Activated T-helper 17 cell treated with anti-CD3 and anti-CD28 coated beads, Interleukin-2, amount 50 U/mL, for 72 hours (primary cell): ENCODE measurements at places on chromosomes 2 and 18. TPM values are rescaled to one million over a fixed set of nuclear protein-coding genes. Genes with fewer than 3 reads are reported as not detected.

FTCDNL1 gene
- 1.3 TPM for total RNA-seq

SCG2 gene
- total RNA-seq: not detected

ALKAL2 gene
- total RNA-seq: not detected

RTP5 gene
- 0.58 TPM for total RNA-seq

DNA sequence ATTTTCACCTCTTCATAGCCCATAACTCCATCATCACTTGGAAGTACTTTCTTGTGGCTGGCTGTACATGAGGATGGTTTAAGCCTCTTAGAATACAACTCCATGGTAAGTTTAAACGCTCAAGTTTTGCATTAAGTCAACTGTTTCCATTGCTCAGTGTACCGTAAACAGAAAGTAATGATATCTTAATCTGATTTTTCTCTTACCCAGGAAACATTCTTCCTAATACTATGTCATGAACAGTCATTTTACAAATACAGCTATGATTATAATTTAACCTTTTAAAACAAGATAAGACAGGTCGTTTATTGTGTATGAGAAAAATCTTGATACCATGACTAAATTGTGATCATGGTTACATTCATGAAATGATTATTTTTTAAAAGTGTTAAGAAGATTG is 11.6 kb upstream of the DYNC2LI1 start:
- H3K27ac ChIP-seq: no peak overlapping the region
- ATAC-seq: peak; percentile 64
- H3K36me3 ChIP-seq: no peaks in the 10 kb centered on the region
- H3K4me1 ChIP-seq: no peaks in the 10 kb centered on the region
- no peak overlapping the region for H3K4me3 ChIP-seq
- H3K27me3 ChIP-seq: no peaks in the 10 kb centered on the region

DNA sequence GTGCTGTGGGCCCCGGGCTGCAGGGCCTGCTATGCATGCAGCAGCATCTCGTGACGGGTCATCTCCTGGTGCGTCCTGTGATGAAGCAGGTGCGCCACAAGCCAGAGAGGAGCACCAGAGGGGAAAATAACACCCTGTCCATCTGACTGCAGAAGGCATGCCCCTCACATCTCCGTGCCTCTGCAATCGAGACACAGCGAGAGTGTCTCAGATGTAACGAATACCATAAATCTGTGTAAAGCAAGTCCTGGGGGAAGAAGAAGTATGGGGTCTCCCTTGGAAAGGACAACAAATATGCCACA is 137.5 kb downstream of the PTGR3 start:
- H3K27ac ChIP-seq: peak overlapping the region; percentile 90
- H3K4me3 ChIP-seq: peak overlapping the region; percentile 84
- H3K4me1 ChIP-seq: peaks cover 17% of the 10 kb centered on the region
- ATAC-seq: no peak
- no peaks in the 10 kb centered on the region for H3K36me3 ChIP-seq
